CD8-positive, alpha-beta T cell (primary cell): ENCODE measurements at places on chromosomes 12 and 14. TPM values are rescaled to one million over a fixed set of nuclear protein-coding genes. Genes with fewer than 3 reads are reported as not detected.

Gene SLC7A8
- total RNA-seq: 3.6 TPM

Gene MARK3
- total RNA-seq: 124 TPM

Gene PLEKHG3
- 2.5 TPM for total RNA-seq

Gene TPPP2
- not detected for total RNA-seq

Gene APOF
- total RNA-seq: not detected
